ENCODE measurements at places on chromosomes 4 and X.
A peak's percentile ranks its signal among the peaks of the same experiment; 100 is the strongest.

GRCh38 chr4:23874536-23874901 lies 15.3 kb downstream of the PPARGC1A start:
- no peak for DNase-seq

- no peak for DNase-seq
Measured at GRCh38 chrX:48611703-48612102, 14.4 kb downstream of the WDR13 start.

GRCh38 chr4:125526420-125526819 lies 211.7 kb downstream of the FAT4 start:
- DNase-seq = no peak

DNA sequence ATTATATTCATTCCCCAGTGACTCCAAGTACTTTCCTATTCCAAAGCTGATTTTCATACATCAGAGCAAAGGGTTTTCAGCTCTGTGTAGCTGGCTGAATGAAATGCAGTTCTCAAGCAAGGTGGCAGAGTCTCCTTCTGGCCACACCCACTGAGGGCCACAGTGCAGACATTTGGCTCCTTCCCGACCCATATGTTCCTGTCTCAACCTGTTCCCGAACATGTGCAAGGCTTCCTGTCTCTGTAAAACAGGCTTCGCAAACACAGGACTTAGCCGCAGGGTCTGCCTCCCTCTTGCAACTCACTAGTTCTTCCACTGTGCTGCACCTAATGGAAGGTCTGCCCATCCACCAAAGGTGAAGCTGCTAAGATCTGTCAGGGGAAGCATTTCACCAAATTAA lies 249.2 kb downstream of the MID1IP1 start:
- DNase-seq = no peak

DNA sequence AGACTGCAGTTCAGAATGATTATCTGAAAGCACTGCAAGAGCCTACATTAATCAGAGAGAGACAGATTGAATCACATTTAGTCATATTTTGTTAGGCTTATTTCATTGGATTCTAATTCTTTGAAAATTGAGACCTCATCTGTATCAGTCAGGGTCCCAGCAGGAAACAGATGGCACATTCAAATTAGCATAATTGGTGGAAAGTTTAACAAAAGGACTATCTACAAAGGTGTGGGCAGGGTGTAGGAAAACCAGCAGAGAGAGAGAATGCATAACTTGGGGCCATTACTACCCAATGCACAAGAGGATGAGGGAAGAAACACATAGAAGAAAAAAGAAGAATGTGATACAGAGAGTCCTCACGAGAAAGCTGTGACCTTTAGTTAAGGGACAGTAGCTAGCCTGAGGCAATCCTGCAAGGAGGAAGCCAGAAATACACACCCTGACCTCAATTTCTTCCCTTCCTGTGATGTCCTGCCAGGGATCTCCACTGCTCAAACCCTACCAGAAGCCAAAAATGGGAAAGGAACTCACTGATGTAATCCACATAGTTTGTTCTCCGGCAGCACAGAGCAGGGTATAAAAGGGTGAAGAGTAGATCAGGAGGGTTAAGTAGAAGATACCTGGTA lies 17.7 kb upstream of the XKRX start:
- no peak for DNase-seq

DNA sequence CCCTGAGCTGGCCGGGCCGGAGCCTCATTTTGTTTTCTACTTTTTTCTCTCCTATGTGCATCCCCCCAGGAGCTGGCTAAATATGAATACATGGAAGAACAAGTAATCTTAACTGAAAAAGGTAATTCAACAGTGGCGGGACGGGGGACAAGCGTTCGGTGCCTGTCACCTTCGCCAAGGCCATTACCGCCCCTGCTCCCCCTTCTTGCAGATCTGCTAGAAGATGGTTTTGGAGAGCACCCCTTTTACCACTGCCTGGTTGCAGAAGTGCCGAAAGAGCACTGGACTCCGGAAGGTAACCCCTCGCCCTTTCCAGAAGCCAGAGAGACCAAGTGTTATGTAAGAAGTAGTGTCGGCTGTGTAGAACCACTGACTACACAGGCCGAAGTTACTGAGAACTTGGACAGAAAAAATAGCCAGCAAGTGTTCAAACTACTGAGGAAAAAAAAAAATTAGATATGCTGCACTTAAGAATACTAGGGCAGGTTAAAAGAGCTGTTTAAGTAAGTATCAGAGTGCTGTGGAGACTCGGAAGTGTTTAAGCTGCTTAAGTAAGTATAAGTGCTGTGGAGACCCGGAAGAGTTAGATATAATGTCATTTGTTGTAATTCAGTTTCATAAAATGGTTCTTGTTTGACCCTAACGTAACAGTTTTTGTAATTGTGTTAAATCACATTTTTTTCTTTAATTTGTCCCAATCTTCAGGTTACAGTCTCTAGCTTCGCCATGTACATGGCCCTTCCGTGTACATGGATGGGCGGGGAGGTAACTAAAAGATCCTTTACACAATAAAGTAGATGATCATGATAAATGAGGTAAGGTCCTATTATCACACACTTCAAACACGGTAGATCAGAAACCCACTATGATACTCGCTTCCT lies 856 bp downstream of the SAT1 start:
- DNase-seq = no peak

- DNase-seq = no peak
Measured at GRCh38 chr4:25174674-25175073, 14.4 kb upstream of the SEPSECS start.

DNA sequence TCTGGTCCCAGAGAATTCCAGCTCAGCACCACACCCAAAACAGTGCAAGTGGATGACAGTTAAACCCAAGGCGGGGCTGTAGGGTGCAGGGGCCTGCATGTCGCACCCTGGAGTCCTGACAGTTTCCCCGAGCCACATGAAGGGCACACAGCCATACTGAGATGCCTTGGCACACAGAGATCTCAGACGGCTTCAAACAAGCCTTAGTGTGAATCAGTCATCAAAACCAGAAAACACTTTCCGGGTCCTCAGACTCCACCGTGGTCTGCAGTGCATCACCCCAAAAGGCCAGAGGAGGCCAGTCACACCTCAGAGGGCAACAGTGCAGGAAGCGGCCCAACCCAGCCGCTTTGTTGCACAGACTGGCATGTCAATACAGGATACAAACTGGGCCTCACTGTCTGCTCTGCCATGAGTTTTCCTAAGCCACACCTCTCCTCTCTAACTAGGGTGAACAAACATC lies 64.6 kb upstream of the ENPP6 start:
- peak; percentile 58 for DNase-seq

GRCh38 chrX:151697522-151697921 lies 2.3 kb downstream of the PRRG3 start:
- DNase-seq = no peak

- DNase-seq = peak; percentile 55
Measured at GRCh38 chr4:122710434-122711308, 21.8 kb upstream of the BBS12 start.

DNA sequence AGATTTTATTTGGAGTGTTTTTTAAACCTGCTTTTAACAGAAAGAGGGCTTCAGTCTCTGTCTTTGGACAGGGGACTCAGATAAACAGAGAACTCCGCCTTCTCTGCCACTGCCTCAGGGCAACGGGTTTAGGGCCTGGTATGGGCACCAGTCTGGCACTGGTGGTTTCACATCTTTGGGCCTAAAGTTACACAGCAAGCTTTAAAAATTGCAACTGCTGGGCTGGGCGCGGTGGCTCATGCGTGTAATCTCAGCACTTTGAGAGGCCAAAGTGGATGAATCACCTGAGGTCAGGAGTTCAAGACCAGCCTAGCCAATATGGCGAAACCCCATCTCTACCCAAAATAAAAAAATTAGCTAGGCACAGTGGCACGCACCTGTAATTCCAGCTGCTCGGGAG lies 10.3 kb upstream of the NAT8L start:
- no peak for DNase-seq

DNA sequence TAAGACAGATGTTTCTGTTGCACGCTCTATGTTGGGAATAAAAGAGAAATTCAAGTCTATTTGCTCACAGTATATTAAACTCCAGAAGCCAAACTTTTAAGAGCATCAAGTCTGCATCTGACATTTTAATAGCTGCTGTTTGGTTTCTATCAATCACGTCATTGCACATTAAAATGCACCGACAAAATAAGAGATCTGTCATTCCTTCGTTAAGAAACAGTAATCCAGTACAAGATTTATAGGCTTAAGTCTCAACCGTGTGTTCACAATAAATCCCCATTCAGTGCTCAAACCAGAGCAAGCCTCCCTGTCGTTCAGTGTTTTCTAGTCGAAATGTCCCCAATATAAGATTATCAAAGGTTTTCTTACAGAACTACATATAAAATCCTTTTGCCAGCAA lies 89.0 kb upstream of the BMPR1B start:
- DNase-seq = no peak

- DNase-seq = no peak
Measured at GRCh38 chr4:11724731-11725130, 296.0 kb upstream of the HS3ST1 start.

DNA sequence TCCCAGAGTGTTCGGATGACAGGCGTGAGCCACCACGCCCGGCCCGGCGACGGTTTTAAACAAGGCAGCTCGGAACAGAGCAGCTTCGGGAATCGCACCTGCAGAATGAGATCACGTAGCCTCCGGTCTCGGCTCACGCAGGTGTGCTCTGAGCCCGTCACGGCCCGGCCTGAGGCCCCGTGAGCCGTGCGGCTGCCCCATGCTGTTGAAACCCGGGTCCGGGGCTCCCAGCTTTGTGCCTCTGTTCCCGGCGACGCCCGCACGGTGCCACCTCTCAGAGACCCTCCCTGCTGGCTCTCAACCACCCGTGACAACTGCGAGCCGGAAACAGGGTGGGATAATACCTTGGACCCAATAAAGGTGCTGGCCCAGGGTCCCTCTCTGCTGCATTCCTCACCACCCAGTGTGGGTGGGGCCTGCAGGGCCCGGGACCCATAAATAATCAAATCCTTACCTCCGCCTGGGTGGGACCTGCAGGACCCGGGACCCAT lies 13.4 kb upstream of the PLCXD1 start:
- peak; percentile 9 for DNase-seq

- DNase-seq = no peak
Measured at GRCh38 chrX:150239946-150240642, 123.0 kb upstream of the MAMLD1 start.

DNA sequence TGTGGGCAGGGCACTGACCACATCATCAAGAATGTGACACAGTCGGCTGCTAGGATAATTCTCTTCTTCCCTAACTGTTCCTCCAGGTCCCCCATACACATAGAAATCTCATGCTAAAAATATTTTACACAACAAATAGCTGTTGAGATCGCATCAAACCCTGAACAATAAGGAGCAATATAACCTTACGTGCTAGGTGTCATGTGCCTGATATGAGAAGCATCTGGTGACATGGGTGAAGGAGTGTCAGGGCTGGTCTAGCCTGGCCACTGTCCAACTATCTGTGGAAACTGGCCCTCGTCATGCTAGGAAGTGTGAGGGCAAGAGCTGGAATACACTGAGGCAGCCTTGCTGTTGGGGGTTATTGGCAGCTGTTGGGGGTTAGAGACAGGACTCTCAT lies 167.3 kb upstream of the PGRMC2 start:
- no peak for DNase-seq

Measured in stimulated activated CD4-positive, alpha-beta T cell treated with anti-CD3 and anti-CD28 coated beads, Interleukin-2, amount 100 ng/mL, for 24 hours (primary cell).